Inflammatory macrophage (primary cell): ENCODE measurements at places on chromosomes 4 and X.
A peak's percentile ranks its signal among the peaks of the same experiment; 100 is the strongest.

GRCh38 chr4:119302073-119302832, 19.7 kb downstream of the FABP2 start:
- no peak for DNase-seq

GRCh38 chrX:84469226-84469625, 33.0 kb downstream of the HDX start:
- no peak for DNase-seq

- DNase-seq, result peak; percentile 29
Measured at GRCh38 chr4:56666279-56666678, 14.8 kb downstream of the HOPX start.

- DNase-seq, result no peak
Measured at GRCh38 chr4:118307643-118308042, 45.2 kb downstream of the PRSS12 start.

GRCh38 chr4:186581421-186581820, 26.1 kb upstream of the MTNR1A start:
- no peak for DNase-seq

DNA sequence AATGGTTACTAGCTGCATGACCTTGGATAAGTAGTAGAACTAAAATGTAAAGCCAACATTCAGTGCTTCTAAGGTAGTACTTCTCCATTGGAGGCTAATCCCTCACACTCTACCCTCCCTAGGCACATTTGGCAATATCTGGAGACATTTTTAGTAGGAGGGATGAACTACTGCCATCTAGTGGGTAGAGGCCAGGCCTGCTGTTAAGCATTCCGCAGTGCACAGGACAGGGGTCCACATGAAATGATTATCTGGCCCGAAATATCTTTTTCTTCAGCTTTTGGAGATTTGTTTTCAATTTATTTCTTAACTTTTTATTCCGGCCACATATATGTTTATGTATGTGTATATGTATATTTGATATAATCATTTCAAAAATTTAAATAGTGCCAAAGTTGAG, 36.0 kb upstream of the SPANXC start:
- peak; percentile 2 for DNase-seq

DNA sequence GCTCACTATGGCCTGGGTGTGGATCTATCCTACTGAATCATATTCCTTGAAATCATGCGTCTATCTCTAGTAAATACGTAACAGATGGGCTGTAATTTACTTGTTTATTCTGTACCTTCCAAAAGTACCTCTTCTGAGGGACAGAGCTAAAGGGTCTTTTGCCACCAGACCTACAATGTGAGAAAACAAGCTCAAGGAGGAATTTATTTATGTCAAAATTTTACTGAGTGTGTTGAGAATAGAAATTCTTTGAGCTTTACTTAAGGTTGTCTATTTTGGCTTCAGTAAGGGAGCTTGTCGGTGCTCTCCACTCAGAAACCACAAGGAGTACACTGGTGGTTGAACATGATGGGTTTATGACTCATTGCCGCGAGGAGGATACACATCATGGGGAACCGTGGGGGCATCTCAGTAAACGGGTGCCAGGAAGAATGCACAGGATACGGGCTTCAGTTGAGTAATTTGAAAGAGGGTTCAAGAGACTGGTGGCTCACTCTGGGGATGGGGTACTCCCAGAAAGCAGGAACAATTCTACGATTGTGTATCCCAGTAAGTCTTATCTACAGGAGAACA, 3.0 kb downstream of the ANK2 start:
- no peak for DNase-seq

DNA sequence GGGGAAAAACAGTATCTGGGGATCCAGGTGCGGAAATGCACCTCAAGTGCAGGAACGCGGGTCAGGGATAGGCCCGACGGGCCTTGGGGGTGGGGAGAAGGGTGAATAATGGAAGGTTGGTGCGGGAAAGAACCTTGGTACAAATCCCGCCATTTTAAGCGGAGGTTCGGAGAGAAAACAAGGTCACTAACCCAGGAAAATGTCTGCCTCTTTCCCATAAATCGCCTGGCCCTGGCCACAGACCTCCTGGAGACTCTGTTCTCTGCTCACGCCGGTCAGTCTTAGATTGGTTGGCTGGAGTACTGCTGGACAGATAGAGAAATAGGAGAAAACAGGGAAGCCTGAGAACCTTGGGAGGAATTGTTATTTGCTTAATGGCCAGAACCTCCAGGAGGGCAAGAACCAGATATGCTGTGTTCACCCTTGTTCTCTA, 897 bp upstream of the FBXL5 start:
- DNase-seq, result no peak

DNA sequence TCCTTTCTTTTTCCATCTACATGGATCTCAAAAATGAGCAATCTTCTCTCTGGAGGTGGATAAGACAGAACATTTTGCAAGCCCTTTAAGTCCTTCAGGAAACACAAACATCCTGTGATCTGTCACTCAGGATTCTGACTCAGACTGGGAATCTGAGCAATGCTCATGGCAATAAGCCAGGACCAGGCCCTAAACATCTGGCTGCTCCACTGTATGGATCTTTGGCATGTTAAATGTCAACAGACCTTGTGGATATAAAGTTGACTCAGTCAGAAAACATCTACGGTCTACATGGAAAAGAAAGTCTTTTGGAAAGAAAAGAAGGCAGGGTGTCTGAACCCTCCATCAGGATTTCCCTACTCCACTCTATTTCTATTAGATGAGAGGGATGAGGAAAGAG, 17.8 kb upstream of the CHIC2 start:
- DNase-seq, result no peak

DNA sequence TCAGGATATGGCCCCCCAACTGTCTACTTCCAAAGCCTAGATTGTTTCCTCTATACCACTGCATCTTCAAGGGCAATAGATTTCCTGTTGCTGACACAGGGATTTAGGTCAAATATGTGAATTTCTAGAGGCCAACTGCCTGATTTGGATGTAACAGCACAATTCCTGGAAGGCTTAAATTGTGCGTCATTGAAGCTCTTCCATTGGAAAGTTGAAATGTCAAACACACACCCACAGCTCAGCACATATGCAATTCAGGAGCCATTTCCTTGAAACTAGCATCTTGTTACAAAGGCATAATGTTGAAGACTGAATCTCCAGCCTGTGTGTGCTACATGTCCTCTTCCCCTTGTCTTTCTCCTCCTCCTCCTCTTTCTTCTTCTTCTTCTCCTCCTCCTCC, 158.6 kb downstream of the STK32B start:
- no peak for DNase-seq
